CD4-positive, alpha-beta T cell treated with Interferon gamma for 1 hour (primary cell): ENCODE measurements at places on chromosomes 2 and 18.

GRCh38 chr2:166900700-166901099, 12.4 kb downstream of the XIRP2 start:
- DNase-seq = no peak

GRCh38 chr18:73791081-73791480, 356.6 kb downstream of the FBXO15 start:
- DNase-seq = no peak

- DNase-seq = no peak
These were observed 417.3 kb downstream of the TGIF1 start for GRCh38 chr18:3867236-3867635.

DNA sequence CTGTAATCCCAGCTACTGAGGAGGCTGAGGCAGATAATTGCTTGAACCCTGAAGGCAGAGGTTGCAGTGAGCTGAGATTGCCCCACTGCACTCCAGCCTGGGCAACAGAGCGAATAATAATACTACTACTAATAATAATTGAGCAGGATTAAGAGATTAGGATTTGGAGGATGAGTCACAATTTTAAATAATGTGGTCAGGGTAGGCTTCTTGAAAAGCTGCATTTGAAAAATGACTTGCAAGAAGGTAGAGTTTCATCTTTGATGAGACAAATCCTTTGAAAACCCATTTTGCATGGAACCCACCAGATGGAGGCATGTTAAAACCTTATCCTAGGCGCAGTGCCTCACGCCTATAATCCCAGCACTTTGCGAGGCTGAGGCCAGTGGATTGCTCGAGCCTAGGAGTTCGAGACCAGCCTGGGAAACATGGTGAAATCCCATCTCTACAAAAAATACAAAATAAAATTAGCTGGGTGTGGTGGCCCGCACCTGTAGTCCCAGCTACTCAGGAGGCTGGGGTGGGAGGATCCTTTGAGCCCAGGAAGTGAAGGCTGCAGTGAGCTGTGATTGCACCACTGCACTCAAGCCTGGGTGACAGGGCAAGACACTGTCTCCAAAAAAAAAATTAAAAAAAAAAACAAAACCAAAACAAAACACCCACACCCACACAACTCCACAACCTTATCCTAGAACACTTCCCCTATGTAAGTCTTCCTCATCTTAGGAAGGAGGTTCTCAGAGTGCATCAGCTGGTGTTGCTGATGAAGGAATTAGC, 3.3 kb upstream of the ATP8B1 start:
- DNase-seq = no peak

DNA sequence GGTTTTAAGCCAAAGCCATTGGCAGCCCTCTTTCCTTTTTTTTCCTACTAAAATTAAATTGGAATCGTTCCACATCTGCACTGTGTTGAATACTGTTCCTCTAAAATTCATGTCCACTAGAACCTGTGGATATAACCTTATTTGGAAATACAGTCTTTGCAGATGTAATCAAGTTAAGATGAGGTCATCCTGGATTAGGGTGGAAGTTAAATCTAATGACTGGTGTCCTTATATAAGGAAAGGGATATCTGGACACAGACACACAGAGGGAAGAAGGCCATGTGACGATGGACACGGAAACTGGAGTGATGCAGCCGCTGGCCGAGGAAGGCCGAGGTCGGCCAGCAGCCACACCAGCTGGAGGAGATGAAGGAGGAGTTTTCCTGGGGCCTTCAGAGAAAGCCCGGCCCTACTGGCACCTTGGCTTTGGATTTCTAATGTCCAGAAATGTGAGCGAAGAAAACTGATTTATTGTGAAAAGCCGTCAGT, 49.4 kb downstream of the LONRF2 start:
- no peak for DNase-seq

GRCh38 chr2:34799556-34799955, 1200.5 kb upstream of the FAM98A start:
- no peak for DNase-seq

DNA sequence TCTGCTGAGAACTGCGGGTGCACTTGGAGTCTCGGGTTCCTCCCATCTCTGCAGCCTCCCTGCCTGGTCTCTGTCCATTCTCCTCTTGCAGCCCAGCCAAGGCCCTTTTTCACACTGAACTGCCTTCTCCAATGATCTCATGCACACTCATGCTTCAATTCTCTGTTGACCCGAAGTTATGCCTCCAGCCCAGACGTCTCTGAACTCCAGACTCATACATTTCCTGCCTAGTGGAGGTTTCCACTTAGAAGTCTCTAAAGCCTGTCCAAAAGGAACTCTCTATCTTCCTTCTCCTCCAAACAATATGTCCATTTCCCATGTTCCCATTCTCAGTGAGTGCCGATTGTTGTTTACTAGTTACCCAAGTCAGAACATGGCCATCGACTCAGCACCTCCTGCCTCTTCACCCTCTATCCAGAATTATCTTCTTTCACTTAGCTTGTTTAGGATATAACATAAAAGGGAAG, 155.2 kb downstream of the IRS1 start:
- no peak for DNase-seq

GRCh38 chr2:36737131-36737750, 40.7 kb downstream of the VIT start:
- DNase-seq = no peak

DNA sequence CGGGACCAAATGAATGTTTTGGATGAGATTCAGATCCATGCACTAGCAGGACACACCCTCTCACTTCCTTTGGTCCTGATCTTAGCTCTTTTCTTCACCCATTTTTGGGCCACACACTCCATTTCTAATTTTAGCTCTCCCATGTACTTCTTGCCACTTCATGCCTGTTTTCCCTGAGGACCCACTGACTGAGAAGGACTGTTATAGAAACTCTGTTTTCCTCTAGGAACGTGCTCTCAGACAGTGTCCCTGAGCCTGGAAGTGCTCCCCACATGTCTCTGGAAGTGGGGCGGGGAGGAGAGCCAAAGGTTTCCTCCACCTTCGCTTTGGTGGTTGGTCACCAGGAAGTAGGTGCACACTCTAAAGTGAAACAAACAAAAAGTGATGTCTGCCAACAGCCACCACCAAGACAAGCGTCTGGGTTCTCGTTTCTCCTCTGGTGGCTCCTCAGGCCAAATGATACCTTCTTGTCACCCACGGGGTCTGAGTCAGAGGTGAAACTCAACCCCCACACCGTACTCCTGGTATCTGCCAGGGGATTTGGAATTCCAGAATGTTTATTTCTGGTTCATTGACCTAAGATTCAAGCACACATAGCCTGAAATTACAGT, 74.7 kb downstream of the MERTK start:
- DNase-seq = no peak

GRCh38 chr2:70557171-70557838, 3.7 kb upstream of the TGFA start:
- DNase-seq = no peak

DNA sequence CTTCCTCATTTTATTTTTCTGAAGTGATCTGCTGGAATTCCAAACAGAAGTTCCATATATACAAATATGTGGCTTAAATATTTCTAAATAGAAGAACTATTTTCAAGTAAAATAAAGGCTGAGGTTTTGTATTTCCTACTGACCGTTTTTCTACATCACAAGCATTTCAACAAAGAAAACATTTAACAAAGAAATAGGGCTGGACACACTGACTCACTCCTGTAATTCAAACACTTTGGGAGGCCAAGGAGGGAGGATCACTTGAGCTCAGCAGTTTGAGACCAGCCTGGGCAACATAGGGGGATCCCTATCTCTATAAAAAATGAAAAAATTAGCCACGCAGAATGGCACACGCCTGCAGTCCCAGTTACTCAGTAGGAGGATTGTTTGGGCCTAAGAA, 44.6 kb downstream of the TANK start:
- no peak for DNase-seq

DNA sequence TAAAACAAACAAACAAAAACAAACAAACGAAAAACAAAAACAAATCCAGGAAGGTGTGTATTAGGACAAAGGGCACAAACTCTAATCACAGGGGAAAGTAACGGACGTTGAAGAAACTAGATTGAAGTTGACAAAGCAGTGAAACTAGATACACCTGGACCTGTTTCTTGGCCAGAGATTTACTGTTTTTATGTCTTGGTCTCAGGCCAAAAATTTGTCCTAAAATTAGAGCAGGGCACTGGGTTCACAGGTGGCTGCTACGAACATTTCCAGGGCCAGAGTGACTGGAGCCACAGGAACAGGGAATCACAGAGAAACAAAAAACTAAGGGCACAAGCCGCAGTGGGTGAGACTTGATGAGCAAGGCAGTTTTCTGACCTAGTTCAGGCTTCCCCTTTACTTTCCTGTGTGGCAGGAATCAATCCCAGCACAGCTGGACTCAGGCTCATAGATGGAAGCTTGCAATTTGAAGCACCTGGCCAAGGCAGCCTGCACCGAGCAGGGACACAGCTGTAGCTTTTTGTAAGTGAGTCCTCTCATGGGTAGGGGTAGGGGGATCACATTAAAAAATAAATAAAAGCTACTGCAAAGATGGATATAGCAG, 329.4 kb downstream of the DLGAP1 start:
- no peak for DNase-seq

DNA sequence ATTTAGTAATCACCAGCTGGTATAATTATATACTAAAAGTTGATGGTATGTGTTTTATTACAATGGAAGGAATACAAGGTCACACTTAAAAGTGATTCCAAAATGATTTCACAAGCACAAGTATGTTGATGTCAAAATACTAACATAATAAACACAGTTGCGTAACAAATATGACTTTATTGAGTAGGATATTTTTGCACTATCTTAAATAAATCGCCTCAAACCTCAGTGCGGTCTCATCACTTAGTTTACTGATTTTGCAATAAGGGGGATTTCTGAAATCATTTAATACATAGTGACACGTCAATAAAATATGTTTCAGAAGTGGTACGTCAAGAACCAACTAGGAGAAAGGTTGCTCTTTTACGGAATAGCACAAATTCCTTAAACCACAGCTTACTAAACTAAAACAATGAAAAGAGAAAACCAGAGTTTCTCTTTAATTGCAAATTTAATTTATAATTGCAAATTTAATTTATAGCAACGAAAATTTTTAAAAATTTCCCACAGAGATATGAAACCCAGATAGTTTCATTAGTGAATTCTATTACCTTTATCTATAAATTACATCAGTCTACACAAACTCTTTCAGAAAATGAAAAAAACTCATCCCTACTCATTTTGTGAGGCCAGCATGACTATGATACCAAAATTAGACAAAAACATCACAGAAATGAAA, 304.0 kb upstream of the REG3G start:
- DNase-seq = no peak

DNA sequence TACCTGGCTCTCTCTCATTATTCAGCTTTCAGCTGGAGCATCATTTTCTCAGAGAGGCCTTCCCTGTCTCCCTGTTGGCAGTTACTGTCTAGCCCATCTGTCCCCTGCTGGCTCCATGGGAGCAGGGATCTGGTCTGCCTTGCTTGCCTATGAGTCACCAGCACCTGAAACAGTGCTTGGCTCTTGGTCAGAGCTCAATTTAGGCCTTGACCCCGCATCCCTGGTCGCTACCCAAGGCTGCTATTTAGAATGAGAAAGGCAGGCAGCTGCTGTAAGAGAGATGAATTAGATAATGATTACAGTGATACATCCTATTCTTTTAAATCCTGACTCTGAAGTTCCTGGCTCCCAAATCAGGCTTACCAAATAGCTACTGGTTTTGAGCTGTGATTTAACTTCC, 32.9 kb downstream of the KCNE4 start:
- no peak for DNase-seq

DNA sequence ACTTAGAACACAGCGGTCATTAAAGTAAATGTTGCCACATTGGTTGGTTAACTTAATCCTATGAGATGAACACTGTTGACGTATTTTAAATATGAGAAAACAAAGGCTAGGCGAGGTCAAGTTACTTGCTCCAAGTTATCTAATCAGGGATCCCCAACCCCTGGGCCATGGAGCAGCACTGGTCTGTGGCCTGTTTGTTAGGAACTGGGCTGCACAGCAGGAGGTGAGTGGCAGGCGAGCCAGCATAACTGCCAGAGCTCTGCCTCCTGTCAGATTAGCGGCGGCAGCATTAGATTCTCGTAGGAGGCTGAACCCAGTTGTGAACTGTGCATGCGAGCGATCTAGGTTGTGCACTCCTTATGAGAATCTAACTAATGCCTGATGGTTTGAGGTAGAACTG, 878.9 kb downstream of the CPS1 start:
- no peak for DNase-seq

DNA sequence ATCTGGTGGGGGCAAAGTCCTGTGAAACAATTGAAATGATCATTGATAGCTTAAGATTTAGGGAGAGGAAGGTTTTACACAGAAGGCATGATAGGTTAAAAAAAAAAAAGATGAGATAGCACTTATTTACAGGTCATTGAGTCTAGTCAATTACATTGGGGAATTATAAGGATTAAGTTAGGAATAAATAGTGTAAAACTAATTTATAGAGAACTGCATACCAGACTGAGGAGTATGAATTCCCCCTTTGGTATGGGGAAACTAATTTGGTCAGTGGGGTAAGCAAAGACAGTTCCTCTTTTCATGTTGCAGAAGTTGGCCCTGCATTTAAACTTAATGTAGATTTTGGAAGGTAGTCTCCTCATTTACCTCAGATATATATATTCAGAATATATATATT, 10.8 kb downstream of the GLS start:
- no peak for DNase-seq

DNA sequence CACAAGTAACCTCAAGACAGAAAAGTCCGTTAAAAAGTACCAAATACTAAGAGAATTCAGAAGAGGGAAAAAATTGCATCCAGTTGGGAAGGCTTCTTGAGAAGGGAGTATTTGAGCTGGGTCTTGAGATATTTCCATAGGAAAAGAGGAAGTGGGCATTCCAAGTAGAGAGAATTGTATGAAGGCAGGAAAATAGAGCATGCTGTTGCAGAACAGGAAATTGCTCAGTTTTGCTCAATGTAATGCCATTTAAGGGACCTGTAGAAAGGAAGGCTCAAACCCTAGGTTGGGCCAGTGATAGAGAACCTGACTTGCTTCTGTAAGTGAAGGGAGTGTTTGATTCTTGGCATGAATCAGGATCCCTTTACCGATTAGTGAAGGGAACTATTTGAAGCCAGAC, 1.0 kb upstream of the ZC3H8 start:
- no peak for DNase-seq

- DNase-seq = no peak
These were observed 276.9 kb downstream of the ZNF804A start for GRCh38 chr2:184875212-184875611.

GRCh38 chr2:5725794-5726463, 33.7 kb downstream of the SOX11 start:
- DNase-seq = no peak

DNA sequence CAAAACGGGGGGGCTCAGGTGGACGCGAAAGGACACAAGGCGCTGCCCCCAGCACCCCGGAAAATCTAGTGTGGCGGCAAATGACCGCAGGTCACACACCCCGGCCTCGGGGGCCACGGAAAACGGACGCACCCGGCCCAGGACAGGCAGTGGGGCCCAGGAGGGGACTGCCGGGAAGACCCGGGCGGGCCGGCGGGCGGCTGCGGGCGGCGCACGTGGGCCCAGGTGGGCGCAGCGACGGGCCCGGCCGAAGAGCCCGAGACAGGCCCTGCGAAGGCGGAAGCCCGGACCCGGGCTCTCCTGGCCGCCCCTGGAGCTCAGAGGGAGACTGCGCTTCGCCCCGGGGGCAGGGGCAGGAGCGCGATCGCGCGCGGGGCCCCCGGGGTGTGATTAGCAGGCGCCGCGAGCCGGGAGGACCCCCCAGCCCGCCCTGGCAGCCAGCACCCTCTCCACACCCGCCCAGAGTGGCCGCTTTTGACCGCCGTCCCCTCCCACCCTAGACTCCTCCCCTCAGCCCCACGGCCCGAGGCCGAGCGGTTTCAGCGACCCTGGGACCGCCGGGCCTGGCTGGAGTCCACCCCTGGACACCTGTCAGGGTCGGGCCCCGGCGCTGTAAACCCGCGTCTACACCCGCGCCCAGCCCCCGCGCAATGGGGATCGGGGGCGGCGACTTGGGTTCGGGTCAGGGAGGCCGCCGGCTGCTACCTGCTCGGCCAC, 773 bp downstream of the MBP start:
- peak; percentile 50 for DNase-seq
